ENCODE measurements at places on chromosomes 4 and X.

- DNase-seq = no peak
These were observed 50.5 kb downstream of the RHOH start for GRCh38 chr4:40247350-40247749.

DNA sequence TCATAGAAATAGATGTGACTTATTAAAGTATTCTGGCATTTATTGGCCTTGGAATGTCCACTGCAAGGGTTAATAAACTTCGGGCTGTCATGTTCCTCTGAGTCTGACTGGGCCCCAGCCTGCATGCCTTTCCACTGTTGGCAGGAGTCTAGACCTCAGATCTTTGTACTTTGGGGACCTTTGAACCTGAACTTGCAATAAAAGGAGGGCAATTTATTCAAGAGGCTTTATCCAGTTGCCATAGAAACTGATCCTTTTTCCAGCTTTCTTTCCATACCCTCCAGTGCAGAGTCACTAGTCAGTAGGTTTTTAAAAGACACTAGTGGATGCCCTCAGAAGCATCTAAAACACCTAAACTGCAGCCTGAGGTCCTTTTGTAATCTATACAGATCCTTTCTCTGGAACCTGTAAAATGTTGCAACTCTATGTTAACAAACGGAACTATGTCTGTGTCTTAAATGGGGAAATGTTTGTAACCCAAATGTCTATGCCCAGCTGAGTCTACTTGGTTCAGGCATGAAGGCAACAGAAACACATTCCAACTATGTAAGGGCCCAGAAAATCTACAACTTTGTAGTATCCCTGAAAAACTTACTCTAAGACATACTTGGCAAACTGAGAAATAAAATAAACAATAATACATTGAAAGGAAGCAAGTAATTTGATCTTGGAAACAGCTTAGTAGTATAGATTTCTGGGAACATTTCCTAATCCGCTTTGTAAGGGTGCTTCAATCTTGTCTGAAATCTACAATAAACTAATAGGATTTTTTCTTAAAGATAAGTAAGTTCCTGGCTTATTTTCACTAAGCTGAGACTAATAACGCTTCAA is 41.5 kb downstream of the SOWAHB start:
- no peak for DNase-seq

- no peak for DNase-seq
These were observed 22.9 kb downstream of the ZNF718 start for GRCh38 chr4:147233-147632.

DNA sequence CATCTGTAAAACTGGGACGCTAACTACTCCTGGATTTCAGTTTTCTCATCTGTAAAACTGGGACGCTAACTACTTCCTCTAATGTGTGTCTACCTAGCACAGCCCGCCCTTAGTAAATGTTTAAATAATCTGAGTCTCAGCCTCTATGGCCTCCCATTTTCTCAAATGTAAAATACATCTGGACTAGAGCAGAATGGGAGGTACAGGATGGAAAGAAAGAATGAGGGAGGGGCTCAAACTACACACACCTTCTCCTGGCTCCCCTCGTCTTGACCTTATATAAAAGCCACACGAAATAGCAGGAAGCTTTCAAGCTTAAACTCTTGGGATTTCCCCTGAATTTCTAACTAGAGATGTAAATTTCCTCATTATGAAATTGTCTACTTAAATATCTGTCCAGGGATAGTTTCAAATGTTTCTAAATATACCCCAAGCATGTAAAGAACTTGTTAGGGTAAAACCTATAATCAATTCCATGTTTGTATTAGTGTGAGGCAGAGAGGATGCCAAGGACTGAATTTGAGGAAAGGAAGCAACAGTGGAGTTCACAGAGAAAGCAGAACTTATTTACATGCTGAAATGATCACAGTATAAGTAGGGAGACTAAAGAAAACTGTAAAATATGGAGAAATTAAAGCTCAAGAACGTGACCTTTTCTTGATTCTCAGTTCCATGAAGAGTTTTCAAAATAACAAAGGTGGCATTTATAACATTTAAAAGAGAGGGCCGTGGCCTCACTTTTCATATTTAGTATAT is 220.0 kb downstream of the NWD2 start:
- DNase-seq = no peak

GRCh38 chrX:5775846-5776430 is 452.7 kb downstream of the NLGN4X start:
- DNase-seq = no peak

GRCh38 chr4:41815473-41815872 is 66.9 kb upstream of the PHOX2B start:
- DNase-seq = no peak

DNA sequence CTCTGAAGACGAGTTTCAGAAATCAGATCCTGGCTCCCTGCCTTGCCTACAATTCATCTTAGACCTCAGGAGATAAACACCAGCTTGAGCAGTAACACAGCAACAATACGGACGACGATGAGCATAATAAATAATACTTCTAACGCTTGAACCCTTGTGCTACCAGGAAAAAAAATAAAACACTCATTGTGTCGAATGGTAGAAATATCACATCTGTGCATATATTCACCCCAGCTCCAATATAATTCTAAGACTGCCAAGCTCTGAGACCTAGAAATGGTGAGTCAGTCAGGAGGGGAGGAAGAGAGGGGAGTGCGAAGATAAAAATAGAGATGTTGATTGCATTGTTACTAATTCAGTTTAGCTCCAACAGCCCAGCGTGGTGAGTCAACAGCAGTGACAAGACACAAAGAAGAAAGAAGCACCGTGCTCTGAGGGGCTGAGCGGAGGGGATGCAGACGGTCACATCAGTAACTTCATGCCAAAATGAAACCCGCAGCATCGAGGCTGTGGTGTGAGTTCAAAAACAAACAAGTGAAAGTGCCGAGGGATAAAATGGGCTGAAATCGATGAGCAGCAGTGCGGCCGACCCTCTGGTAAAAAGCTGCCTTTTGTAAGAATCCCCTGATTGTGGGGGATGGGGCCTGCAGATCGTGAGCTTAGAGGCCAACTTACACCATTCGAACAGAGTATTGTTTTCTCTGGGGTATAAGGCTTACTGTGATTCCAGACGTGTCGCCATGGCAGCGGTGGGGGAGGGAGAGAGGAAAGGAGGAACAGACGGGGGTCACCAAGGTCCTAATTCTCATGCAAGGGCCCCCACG is 150.4 kb downstream of the MGST2 start:
- DNase-seq = no peak

- DNase-seq = no peak
These were observed 325.0 kb downstream of the ARHGAP10 start for GRCh38 chr4:148056879-148057278.

DNA sequence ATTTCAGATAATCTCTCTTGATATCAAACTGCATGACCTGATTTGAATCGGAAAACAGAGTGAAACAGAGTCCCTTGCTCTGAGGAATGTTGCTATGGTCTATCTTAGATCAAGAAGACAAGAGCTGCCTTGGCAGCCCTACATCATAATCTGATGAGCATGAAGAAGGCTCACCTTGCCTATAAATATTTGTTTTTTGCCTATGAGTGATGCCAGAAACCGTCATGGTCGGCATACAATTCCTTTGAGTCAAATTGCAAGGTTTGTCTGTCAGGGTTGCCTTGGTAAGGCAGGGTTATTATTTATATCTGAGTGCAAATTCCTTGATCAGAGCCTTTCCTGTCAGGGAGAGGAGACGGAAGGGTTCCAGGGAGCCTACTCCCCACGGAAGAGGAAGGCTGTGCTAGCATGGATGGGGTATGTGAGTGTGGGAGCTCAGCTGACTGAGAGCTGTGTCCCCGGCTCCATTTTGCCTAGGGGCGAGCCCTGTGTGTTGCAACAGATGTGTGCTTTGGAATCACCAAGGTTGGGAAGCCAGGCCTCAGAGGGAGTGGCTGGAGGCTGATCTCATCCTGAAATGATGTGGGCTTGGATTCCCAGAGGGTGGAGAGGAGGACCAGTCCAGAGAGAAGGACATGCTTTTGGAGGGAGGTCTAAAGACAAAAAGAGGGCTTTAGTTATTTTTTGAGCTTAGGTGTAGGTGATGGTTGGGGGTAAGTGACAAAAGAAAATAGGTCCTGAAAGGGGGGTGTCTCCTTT is 43.6 kb downstream of the RTL9 start:
- no peak for DNase-seq

DNA sequence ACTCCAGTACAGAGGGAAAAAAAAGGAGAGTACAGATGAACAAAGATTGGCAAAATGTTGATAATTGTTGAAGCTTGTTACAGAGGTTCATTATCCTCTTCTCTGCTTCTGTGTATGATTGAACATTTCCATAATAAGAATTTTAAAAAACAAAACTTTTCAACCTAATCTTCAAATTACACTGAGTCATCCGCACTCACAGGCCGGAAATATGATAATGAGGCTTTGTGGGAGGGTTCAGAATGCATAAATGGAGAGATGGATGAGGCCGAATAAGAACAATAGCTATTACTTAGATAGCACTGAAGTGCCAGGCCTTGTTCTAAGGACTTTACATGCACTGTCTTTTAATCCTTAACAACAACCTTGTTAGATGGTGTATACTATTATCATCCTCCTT is 4.6 kb upstream of the ERCC6L start:
- DNase-seq = no peak

- DNase-seq = no peak
These were observed 261.6 kb upstream of the ANKRD50 start for GRCh38 chr4:124974152-124974551.

- no peak for DNase-seq
These were observed 135.4 kb downstream of the ASMT start for GRCh38 chrX:1750267-1750666.

- DNase-seq = no peak
These were observed 111.1 kb downstream of the CCNG2 start for GRCh38 chr4:77268108-77268507.

- DNase-seq = no peak
These were observed 483.6 kb downstream of the BCOR start for GRCh38 chrX:39613997-39614679.

GRCh38 chr4:53960843-53961242 is 103.6 kb downstream of the CHIC2 start:
- no peak for DNase-seq

DNA sequence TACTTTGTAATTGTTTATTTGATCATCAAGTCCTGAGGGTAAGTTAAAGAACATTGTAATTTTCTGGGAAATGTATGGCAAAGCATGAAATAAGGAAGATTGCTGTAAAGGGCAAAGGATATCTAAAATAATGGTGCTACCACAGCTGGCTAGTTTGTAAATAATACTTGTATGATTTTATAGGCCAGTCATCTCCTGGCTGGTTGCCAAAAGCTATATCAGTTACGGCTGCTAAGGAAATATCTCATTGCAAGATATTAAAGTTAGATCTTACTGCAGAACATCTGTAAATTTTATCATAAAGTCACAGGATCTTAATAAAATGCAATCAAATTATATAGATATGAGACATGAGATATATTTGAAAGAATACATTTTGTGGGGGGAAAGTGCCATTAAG is 150.8 kb upstream of the CXCL13 start:
- DNase-seq = no peak

- no peak for DNase-seq
These were observed 118.6 kb downstream of the LRBA start for GRCh38 chr4:150896497-150896896.

- DNase-seq = no peak
These were observed 468.8 kb downstream of the BCOR start for GRCh38 chrX:39629001-39629400.

- DNase-seq = no peak
These were observed 6.5 kb downstream of the UGT2B17 start for GRCh38 chr4:68569466-68570121.

DNA sequence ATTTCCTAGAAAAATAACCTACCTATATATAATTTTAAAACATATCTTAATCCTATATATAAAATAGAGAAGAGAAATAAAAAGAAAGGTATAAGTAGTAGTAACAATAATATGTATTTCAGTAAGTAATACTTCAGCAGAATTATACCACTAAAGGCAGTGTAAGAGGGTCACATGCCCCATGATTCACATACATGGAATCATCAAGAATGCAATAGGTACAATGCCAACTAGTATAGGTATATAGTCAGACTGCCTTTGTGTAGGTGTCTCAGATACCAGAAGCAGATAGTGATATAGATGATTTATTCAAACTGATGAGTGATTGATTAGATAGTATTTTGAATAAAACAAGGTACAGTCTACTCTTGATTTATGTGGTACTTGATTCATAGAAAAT is 9.4 kb downstream of the AIMP1 start:
- DNase-seq = no peak

DNA sequence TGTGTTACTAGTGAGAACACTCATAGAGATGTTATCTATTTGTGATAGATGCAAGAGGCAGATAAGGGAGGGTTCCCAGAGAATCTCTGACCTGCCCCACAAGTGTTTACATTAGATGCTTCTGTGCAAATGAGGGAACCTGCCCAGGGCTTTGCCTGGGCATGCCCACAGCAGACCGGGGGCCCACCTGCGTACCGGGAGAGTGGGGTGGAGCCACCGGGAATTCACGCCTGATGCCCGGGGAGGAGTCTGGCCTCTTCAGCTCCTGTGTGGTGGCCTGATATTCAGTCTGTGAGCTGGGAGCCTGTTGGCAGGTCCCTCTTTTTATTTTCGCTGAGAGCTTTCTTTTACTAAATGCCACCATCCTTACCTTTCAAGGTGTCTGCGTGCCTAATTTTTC is 155.7 kb downstream of the SNCA start:
- DNase-seq = no peak

- DNase-seq = no peak
These were observed 195.7 kb downstream of the GASK1B start for GRCh38 chr4:157977086-157977485.

DNA sequence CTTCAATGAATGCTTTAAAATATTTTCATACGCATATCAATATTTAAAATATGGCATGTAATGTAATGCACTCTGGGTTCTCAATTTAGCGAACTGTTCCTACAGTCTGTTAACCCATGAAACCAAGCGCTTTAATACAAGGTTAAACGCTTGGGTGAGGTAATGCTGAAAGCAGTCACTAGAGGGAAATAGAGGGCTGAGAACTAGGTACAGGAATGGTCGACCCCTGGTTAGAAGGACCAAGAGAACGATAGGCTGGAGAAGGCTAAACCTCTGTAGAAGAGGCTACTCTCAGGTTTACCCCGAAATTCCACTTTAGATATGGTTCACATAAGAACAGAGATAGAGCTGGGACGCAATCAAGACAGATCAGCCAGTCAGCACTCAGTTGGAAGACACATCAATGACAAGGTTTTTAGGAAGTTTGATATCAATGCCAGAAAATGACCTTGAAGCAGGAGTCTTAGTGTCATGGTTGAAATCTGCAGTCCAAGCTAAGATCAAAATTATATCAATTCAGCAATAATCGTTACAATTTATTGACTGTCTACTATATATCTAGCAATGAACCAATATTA is 26.9 kb downstream of the ARSJ start:
- no peak for DNase-seq

- no peak for DNase-seq
These were observed 90.4 kb downstream of the MOSPD2 start for GRCh38 chrX:14963447-14964236.

DNA sequence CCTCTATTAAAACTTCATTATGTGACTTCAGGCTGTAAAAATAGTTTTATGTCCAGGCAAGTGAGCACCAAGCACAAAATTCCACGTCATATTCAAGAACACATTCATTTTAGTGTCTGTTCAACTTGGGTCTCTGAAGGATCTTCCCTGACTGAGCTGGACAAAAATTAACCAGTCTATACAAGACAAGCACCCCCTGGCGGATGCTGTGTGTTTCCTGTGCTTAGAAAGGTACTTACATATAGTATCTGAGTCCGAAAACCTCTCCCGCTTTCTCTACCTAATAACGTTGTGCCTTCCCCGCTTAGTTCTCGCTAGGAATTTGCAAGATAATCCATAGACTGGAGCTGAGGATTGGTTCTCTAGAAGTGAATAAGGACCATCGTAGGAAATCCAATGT is 2214.5 kb upstream of the TENM3 start:
- no peak for DNase-seq

- DNase-seq = no peak
These were observed 264.2 kb downstream of the INPP4B start for GRCh38 chr4:142581881-142582280.
